GM23248 (cell line): ENCODE measurements at places on chromosomes 11 and 22. TPM values are rescaled to one million over a fixed set of nuclear protein-coding genes. Genes with fewer than 3 reads are reported as not detected.

The FAM181B gene
- not detected in 2 replicates for total RNA-seq

GRCh38 chr11:113926273-113927197, 21.9 kb downstream of the HTR3B start:
- DNase-seq, result peak; percentile 30

DNA sequence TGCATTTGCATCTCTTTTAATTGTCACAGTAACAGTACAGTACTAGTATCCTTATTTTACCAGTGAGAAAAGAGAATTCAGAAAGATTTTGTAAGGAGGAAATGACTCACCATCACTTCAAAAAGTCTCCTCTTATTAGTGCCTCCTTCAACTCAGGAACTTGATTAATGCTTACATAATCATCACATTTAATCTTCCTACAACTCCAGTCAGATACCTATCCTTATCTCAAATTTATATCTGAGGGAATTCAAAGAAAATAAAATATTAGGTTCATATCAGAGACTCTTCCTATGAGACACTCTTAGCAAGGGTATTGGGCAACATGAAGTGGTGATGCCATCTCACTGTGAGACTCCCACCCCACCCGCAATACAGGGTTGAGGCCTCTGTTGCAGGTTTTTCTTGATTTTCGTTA, 26.1 kb upstream of the CTSC start:
- peak; percentile 51 for DNase-seq

- DNase-seq, result peak; percentile 32
Measured at GRCh38 chr11:1040428-1041148, 4.1 kb upstream of the MUC6 start.

- DNase-seq, result no peak
Measured at GRCh38 chr11:129967996-129968395, 34.6 kb downstream of the PRDM10 start.

The SOX6 gene
- under 0.01 TPM in 1 of 2 replicates, not detected in the other for total RNA-seq

The CLMP gene
- total RNA-seq, result 195 and 215 TPM in 2 replicates

The LMNTD2 gene
- total RNA-seq, result 0.22 and 2.3 TPM in 2 replicates

GRCh38 chr22:31104869-31105268, 2.5 kb downstream of the SELENOM start:
- DNase-seq, result peak; percentile 12

- no peak for DNase-seq
Measured at GRCh38 chr11:93756748-93757147, 15.3 kb downstream of the C11orf54 start.

DNA sequence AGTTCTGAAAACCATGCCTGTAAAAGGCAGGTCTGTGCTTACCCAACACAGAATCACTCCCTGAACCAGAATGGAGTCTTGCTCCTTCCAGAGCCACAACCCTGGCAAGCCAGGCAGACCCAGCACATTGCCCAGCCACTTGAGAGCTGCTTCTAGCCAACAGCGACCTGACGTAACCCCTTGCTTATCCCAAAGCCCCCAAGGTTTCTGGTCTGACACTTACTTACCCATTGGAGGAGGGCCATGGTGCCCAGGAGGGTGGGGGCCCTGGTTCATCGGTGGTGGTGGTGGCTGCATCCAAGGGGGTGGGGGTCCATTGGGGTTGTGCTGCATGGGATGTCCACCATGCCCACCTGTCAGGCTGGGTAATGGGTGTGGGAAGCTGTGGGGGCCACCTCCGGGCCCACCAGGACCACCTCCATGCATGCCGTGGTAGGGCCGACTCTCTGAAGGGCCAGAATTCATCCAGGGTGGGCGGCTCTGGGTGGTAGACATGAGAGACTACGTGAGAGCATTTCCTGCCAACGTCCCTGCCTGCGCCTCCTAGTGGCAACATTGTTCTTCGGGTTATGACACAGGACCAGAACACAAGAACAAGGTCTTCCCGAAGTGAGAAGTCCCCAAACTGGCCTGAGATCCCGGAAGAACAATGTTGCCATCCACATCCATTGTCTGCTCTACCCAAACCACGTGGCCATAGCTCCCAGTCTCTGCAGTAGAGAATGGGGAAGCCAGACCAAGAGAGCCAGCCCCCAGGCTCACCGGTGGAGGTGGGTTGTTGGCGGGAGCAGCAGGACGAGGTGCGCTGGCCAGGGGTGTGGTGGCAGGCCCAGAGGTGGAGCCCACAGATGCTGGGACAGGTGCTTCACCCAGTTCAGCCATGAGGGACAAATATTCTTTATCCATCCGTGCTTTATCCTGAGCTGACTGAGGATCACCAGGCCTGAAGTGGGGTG, 7.8 kb upstream of the PYGM start:
- peak; percentile 73 for DNase-seq

The OR52E8 gene
- not detected in 2 replicates for total RNA-seq

GRCh38 chr11:133945087-133945974, 11.4 kb downstream of the IGSF9B start:
- peak; percentile 42 for DNase-seq

The ESAM gene
- total RNA-seq, result not detected in 2 replicates

GRCh38 chr11:2853997-2854560, 31.5 kb downstream of the CDKN1C start:
- no peak for DNase-seq

DNA sequence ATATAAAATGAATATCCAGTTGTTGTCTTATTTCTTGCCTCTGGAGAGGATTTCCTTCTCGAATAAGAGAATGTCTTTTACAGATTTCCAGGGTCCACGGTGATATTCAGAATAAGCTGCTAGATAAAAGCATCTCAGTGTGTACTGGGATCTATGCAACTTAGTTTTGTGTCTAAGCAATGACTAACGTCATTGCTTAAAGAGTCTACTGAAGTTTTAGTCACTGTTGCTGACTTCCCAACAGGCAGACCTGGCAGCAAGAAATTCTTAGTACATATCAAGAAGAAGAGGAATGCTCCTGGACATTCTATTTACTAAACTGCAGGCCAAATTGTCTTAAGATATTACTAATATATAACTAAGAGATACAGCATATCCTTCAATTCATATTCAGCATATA, 70.3 kb downstream of the SOX6 start:
- DNase-seq, result no peak

The C11orf42 gene
- not detected in 2 replicates for total RNA-seq

- DNase-seq, result peak; percentile 92
Measured at GRCh38 chr11:46675288-46675851, 25.0 kb downstream of the ARHGAP1 start.

DNA sequence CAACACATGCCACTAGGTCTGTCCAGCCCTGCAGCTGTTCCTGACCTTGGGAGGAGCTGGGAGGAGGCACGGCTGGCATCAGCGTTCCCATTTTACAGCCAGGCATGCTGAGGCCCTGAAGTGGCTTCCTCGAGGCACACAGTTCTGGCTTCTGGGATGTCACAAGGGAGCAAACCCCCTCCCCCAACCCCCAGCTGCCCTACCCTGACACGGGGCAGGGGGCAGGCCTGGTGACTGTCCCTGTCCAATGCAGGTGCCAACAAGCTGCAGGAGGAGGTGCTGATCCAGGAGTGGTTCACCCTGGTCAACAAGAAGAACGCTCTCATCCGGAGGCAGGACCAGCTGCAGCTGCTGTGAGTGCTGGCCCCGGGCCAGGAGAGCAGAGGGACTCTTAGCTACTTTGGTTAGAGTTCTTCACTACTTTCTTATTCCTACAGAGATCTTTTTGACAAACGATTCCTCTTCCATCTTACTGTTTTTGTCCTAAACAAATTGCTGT, 5.3 kb downstream of the KCNK7 start:
- no peak for DNase-seq

The TPBGL gene
- total RNA-seq, result not detected in 2 replicates

The OR51I1 gene
- not detected in 2 replicates for total RNA-seq

- DNase-seq, result no peak
Measured at GRCh38 chr11:63708764-63709163, 27.5 kb downstream of the RTN3 start.

The GTSE1 gene
- total RNA-seq, result 4.6 and 6.1 TPM in 2 replicates

The NXPE1 gene
- not detected in 2 replicates for total RNA-seq

GRCh38 chr11:23336961-23337360, 476.7 kb upstream of the CCDC179 start:
- peak; percentile 2 for DNase-seq

The FGF4 gene
- not detected in 2 replicates for total RNA-seq

DNA sequence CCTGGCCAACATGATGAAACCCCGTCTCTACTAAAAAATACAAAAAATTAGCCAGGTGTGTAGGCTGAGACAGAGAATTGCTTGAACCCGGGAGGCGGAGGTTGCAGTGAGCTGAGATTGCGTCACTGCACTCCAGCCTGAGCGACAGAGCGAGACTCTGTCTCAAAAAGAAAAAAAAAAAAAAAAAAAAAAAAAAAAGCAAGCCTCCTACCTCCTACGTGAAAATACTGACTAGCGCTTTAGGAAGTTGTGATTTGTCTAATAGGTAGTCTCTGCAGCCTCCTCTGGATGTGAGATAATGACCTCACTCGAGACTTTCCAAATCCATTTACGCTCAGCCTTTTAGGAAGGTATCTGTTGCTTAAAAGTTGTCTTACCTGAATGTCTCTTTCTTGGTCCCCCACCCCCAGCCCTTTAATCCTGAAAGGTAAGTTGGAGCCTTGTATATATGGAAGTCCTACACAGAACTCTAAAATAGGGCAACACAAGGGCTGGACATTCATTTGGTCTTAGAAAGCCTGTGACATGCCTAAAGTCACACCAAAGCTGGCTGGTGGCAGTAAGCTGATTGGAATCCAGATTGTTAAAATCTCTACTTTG, 5.5 kb downstream of the SEPTIN3 start:
- no peak for DNase-seq

The CD151 gene
- total RNA-seq, result 1,651 and 1,751 TPM in 2 replicates

- no peak for DNase-seq
Measured at GRCh38 chr11:64801561-64802369, 1.2 kb downstream of the MAP4K2 start.

The MUC15 gene
- total RNA-seq, result not detected in 2 replicates

DNA sequence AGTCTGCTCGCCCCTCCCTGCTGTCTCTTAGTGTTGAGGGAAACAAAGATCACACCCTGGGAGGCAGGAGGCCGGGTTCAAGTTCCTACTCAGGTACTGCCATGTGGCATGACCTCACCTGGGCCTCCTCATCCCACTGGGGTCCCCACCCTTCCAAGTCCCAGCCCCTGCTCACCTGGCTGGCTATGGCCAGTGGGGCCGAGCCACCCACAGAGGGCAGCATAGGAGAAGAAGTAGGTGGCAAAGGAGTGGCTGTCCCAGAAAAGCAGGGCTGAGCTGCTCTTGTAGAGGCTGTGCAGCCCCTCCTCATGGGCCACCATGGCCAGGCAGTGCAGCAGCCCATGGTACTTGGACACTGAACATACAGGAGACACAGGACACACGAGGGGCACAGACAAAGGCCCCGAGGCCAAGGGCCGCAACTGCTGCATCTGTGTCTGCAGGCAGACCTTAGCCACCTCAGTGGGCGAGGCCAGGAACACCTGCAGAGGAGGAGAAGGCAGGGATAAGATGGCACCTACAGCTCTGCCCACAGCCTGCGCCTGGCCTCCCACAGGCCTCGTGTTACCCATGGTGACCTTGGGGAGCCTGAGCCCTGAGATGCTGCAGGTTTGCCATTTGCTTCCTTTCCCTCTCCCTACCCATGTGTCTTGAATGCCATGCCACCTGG, 50.6 kb upstream of the MPEG1 start:
- no peak for DNase-seq

The SLC15A3 gene
- 0.51 and 2.2 TPM in 2 replicates for total RNA-seq

DNA sequence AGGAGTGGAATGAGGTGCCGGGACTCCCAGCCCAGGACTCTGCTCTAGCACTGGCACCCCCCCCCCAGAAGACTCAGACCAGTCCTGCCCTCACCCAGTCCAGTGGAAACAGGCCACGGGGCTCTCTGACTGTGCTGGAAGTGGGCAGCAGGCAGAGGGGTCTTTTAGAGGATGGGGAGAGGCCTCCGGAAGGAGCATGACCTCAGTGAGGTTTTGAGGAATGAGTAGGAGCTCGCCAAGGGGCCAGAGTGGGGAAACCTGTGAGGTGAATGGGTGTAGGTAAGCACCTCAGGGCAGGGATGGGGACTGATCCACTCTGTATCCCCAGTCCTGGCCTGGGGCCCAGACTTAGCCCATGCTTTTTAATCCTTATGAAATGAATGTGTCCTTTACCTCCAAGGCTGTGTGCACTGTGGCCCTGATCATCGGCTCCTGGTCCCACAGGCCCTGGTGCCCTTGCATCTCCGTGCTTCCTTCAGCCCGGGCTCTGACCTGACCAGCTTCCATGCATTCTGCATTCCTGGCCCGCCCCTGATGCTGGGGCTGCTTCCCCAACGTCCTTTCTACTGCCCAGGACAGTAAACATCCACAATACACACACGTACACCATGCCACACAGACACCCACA, 24.4 kb upstream of the RFPL3 start:
- DNase-seq, result no peak

DNA sequence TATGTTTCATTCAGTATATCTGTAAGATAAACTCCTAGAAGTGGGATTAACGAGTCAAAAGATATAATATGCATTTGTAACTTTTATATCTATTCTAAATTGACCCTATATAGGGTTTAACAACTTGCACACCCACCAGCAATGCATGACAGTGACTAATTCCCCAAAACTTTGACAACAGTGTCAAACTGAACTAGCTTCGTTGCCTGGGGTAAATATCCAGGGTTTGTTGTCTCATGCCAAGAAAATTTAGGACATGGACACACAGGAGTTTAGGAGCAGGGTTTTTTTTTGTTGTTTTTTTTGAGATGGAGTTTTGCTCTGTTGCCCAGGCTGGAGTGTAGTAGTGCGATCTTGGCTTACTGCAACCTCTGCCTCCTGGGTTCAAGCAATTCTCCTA, 5.1 kb downstream of the SNU13 start:
- peak; percentile 60 for DNase-seq

DNA sequence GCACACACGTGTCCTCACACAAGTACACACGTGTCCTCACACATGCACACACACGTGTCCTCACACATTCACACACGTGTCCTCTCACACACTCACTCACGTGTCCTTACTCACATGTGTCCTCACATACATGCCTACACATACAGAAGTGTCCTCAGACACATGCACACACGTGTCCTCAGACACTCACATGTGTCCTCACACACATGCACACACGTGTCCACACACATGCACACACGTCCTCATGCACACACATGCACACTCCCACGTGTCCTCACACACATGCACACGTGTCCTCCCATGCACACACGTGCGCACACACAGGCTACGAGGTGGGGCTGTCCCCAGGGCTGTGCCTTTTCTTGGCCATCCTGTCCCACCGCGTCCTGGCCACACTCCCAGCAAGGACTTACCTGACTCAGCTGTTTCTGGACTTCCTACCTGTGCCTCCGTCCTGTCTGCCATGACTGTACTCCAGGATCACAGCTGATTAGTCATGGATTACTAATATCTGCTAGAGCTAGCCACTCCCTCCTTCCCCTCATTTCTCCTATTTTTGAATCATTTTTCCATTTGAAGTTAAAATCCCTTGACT, 990.2 kb downstream of the BRD1 start:
- DNase-seq, result peak; percentile 7

- peak; percentile 53 for DNase-seq
Measured at GRCh38 chr22:32991353-32992101, 66.7 kb downstream of the SYN3 start.

GRCh38 chr22:37193629-37194191, 5.7 kb upstream of the C1QTNF6 start:
- DNase-seq, result no peak

DNA sequence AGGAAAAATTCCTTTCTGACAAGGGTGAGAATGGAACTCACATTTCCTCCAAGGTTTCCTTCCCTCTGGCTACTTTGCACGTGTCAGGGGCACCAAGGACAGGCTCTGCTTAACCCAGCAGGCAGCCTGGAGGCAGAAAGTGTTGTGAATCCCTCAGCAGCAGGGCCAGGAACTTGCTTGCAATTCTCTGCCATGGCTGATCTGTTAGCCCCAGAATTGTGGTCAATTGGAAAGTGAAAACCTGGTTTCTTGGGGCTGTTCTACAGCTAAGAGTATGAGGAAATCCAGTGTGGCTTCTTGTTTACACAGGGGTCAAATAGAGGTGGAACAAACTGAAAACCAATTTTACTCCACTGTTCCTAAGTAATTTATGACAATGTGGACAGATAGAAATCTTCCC, 38.3 kb upstream of the CEP295 start:
- DNase-seq, result no peak

The MS4A2 gene
- total RNA-seq, result not detected in 2 replicates
